ENCODE measurements at places on chromosomes 4 and X.

GRCh38 chr4:76872556-76872955 is 25.4 kb downstream of the SOWAHB start:
- DNase-seq, result no peak

GRCh38 chr4:81429031-81429430 is 42.7 kb downstream of the RASGEF1B start:
- DNase-seq, result no peak

GRCh38 chr4:29213020-29213419 is 1507.1 kb upstream of the PCDH7 start:
- no peak for DNase-seq

DNA sequence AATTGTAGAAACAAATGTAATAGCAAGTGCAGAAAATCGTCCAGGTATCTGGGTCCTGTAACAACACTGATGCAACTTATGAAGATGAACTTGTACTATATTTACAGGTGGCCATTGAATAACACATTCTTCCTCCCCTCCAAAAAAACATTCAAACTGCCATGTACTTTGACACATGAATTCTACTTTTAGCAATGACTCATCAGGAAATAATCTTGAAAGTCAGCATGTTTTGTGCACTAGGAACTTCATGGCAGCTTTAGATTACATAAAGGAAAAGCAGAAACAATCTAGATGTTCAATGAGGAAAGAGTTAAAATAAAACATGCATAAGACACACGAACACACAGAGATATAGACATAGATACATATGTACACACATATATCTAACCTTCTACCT is 2.5 kb downstream of the PABPC1L2A start:
- no peak for DNase-seq

DNA sequence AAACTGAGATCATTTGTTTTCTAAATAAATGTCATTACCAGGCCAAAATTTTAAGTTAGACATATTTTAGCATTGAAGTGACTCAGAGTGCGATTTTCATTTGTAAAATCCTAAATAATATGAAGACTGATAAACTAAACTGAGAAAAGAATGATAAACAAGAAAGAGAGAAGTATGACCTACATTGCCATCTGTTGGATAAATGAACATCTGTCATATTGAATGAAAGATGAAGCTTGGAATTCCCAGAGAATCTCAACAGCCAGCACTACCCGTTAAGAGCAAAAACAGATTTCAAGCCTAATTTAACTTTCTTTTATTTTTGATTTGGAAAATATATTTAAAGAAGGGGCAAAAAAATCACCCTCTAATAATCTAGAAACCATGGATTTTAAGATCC is 591.0 kb upstream of the ATOH1 start:
- DNase-seq, result no peak

DNA sequence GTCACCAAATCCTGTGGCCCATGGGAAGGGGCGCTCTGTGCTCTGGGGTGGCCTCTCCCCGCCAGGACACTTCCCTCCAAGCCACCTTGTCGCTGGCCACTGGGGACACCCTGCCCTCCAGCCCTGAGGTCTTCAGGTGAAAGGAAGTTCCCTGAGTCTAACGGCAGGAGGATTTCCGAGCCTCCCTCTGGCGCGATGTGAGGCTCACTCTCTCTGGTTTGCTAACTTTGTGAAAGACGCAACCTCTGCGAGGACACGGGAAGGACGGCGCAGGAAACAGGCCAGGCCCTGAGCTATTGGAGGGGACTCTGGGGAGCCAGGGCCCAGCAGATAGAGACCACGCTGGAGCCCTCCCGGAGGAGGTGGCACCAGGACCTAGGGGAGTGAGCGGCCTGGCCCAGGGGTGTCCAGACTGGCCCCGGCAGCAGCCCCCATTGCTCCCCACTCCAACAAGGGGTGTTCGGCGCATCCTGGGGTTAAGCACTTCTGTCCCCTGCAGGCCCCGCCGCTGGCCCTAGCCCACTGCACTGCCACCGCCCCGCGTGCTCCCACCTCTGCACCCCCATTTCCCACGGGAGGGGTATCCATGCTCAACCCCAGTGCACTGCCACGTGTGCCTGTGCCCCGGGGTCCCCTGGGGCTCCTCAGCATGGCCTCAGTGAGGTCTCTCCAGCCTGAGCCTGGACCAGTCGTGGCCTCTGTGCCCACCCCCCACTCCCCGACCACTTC is 72.2 kb upstream of the MXD4 start:
- DNase-seq, result no peak

GRCh38 chrX:11445540-11445939 is 152.3 kb downstream of the AMELX start:
- DNase-seq, result no peak

GRCh38 chr4:146495269-146495668 is 26.5 kb downstream of the SLC10A7 start:
- no peak for DNase-seq

DNA sequence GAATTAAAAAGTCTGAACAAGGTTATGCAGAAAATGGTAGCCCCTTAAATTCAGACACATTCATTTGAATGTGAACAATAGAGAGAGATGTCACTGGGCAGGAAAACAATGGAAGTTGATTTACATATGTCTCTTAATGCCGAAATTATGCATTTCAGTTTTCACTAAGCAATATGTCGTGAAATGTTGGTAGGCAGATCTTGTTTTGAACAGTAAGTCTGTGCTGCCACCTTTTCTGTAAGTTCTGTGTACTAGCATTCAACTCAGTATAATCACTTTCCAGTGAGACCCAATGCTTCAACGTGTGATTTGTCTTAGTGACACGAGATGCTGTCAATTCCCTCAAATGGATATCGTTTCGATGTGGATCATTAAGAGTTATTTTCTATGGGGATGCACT is 222.7 kb upstream of the VCX3A start:
- no peak for DNase-seq

DNA sequence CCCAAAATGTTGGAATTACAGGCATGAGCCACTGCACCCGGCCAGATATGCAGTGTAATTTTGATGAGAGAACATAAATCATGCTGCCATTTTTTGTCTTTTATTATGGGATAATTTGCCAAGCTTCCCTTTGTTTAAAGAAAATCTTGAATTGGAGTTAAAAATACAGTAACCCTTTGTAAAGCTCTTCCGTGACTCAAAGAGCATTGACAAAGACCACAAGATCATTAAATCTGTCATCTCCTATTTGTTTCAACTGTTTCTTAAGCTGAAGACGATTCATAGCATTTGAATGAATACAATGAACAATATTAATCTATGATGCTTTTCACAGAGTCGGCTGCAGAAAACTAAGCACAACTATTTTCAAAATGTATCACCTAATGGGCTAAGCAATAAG is 132.6 kb downstream of the ANAPC4 start:
- no peak for DNase-seq

DNA sequence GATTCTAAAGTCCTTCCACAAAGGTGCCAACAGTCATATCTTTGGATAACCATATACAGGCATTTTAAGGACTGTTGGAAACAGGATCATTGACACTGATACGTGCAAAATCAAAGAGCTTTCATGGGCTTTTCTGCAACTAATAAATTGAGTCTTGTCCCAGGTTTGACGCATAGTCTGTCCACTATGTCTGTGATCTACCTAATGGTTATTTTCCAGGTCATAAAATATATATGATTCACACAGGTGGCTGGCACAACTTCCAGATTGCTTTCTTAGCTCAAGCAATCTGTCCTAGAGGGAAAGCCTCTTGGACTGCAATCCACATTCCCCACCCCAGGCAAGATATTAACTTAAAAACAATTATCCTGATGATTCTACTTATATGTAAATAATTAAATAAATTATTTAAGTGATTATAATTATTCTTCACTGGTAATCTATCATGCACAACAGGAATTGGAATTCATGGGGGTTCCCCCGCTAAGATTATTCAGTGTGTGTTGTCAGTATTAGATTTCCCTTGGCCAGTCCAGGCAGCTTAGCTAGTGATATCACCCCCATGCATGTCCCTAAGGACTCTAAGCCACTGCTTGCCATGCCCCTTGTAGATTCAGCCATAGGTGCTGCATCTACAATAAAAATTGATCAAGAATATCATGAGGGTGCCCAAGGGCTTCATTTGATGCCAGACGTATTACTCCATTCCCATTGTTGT is 97.8 kb downstream of the TLL1 start:
- DNase-seq, result no peak

- DNase-seq, result no peak
Observed at GRCh38 chrX:57156397-57157049, 19.3 kb upstream of the SPIN2A start.

DNA sequence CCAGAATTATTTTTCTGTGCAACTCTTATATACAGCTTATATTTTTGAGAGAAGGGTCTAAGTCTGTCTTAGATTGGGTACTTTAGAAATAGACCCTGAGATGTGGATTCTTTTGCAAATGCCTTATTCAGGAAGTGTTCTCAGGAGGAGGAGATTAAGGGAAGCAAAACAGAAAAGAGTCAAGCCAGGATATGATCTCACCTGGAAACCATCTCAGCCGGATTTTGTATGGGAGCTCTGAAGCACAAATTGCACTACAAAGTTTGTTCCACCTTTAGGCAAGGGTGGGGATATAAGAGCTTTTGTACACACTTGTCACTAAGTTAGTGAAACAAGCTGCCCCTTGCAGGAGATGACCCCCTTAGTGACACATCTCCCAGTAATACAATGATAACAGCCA is 121.2 kb upstream of the GRPR start:
- DNase-seq, result no peak

DNA sequence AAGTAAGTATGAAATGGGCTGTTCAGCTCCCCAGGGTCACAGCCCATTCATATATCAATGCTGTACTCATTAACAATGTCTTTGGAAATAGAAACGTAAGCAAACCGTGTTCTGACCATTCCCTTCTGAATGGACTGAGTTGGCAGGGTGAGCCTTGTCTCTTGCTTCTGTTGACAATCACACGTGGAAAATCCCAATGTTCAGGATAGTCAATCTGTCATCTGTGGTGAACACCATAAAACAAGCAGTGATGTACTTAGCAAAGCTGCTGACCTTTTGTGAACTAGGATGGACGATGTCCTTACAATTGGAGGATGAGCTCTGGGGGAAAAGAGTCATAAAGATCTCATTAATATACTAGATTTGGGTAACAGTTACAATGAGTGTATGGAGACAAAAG is 109.6 kb upstream of the PAQR3 start:
- DNase-seq, result no peak

- no peak for DNase-seq
Observed at GRCh38 chr4:128386761-128387599, 99.4 kb upstream of the PGRMC2 start.

DNA sequence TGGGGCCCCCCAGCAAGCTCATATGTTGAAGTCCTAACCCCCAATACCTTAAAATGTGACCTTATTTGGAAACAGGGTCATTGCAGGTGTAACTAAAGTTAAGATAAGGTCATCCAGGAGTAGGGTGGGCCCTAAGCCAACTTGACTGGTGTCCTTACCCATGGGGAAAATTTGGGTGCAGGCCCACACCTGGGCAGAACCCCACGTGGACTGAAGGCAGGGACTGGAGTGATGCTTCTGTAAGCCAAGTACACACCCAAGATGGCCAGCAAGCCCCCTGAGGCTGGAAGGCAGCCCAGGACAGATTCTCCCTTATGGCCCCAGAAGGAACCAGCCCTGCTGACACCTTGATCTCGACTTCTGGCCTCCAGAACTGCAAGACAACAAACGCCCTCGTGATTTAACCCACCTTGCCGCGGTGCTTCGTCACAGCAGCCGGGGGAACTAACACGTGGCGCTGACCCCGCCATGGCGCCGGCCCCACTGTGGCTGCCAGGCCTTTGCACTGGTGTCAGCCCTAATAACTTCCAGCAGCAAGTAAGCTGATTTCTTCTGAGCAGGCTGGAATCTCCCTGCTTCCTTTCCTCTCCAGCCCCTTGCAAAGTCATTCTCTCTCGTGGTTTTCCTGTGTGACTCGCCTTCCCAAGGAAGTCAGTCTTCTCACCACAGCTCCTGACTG is 23.2 kb upstream of the MXD4 start:
- no peak for DNase-seq

DNA sequence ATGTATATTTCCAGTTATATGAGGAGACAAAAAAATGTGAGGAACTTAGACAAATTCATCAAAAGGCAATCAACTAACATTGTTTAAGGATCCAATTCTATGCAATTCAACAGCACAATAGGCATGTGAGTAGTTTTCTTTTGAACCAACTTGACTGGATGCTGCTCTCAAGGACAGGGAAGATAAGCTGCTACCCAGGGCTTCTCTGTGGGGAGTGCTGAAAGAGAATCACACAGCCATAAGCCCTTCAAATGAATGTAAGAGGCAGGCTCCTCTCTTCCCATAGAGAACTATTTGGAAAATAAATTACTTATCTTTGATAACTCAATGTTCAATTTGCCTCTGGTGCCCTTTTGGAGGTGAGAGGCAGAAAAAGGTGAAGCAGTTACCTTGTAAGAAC is 1413.6 kb downstream of the PCDH7 start:
- no peak for DNase-seq

DNA sequence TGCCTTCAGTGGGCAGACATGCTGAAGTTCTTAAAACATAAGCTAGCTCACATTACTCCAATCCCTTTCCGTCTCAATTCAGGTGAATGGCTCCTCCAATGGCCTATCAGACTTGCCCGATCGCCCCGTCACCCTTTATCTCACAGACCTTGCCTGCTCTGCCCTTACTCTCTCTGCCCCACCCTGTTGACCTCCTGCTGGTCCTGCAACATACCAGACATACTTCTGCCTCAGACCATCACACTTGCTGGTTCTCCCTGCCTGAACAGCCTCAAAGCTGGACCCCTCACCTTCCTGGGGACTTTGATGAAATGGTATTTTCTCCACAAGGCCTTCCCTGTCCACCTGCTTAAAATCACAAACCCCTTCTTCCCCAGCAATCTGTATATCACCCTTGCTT is 340.1 kb upstream of the NR3C2 start:
- DNase-seq, result no peak

DNA sequence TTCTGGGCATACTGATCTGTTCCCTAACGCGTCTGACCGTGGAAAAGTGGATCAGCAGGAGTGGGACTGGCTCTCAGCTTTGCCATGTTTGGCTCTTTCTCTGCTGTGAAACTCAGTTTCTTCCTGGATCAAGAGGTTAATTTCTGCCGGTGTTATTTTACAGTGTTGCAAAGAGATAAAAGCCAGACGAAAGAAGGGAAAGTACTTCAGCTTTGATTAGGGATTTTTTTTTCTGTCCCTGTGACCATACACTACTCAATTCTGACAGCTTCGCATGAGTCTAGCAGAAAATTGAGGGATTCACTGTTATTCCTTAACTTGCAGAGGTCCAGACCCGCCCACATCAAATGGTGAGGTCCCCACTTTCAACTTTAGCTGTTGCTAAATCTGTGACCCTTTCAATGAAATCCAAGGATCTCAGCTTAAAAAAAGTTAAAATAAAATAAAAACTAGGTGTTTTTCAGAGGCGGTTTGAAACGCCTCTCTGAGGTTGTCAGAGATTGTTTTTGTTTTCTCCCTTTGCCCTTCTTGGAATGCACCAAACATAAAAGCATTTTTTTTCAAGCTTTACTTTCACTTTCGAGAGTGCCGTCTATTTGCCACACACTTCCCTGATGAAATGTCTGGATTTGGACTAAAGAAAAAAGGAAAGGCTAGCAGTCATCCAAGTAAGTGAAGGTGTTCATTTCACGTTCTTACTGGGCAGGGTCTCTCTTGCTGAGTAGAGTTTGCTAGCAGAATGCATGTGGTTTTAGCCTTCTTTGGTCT is at the start of gene TLR3:
TSS of gene TLR3 (plus strand) at position 576 of the 768 bp plus-strand sequence. CDS start 7,464 bp downstream, outside the sequence.
- DNase-seq, result no peak

GRCh38 chrX:17361620-17362019 is 13.4 kb upstream of the NHS start:
- no peak for DNase-seq
